ENCODE measurements at places on chromosomes 16 and 17.

GRCh38 chr17:35018814-35019213 lies 38.5 kb downstream of the LIG3 start:
- no peak for DNase-seq

- DNase-seq = no peak
These were observed 163.5 kb downstream of the IRF8 start for GRCh38 chr16:86062271-86062965.

DNA sequence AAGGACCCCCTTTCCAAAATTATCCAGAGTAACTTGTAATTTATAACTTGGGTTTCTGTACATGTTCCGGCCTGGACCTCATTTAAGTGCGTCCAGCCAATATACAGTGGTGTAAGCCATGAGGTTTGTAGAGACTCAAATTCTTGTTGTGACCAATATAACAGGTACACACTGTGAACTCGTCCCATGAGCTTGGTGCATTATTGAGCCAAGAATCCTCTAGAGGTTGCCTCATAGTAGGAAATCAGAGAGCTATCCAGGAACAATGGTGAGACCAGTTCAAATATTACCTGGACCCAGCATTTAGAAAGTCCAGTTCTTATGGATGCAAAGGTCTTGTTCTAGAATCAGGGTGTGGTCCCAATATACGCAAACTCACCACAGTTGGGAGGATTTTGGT lies 138.2 kb downstream of the NPIPB5 start:
- peak; percentile 27 for DNase-seq

- no peak for DNase-seq
These were observed 95.3 kb downstream of the SOCS1 start for GRCh38 chr16:11160676-11161115.

Measured in endodermal cell (in vitro differentiated cells).